ENCODE measurements at places on chromosomes 2 and 18. TPM values are rescaled to one million over a fixed set of nuclear protein-coding genes. Genes with fewer than 3 reads are reported as not detected.

DNA sequence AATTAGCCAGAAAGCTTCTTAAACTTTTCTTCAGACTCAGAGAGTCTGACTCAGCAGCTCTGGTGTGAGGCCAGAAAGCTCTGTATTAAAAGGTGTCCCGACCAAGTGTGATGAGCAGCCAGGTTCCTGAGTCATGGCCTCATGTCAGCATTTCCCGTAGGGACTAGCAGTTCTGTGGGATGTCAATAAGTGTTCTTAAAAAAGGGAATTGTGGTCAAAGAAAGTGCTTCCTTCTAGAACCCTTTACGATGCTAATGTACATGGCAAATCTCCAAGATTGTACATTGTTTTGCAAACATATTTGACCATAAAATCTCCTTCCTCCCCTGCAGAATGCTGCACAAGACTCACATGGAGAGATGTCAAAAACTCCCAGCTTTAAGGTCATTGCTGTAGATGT lies 80.1 kb downstream of the PLA2R1 start:
- peaks cover 19% of the 10 kb centered on the region for H3K27me3 ChIP-seq
- H3K4me1 ChIP-seq: no peaks in the 10 kb centered on the region
- H3K4me3 ChIP-seq: no peak overlapping the region
- no peak for DNase-seq
- H3K27ac ChIP-seq: no peak overlapping the region

Gene C1D
- 34.1 TPM for total RNA-seq

DNA sequence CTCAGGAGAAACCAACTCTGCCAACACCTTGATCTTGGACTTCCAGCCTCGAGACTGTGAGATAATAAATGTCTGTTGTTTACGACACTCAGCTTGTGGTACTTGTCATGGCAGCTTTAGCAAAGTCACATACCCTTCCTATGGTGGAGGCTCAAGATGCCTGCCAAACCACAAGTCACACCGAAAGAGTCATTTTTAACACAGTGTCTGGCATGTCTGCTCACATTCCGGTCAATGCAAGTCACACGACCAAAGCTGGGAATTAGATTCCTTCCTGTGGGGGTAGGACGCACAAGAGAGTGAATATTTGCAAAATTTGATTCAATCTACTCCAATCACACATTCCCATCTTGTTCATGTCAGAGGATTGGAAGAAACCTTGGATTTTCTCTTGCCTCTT lies 24.6 kb downstream of the KCNE4 start:
- no peak overlapping the region for H3K27ac ChIP-seq
- H3K4me3 ChIP-seq: no peak overlapping the region
- peaks cover 11% of the 10 kb centered on the region for H3K27me3 ChIP-seq

GRCh38 chr2:106561803-106562202 lies 74.6 kb downstream of the CD8B2 start:
- H3K4me1 ChIP-seq: peaks cover 25% of the 10 kb centered on the region
- peaks cover 2% of the 10 kb centered on the region for H3K36me3 ChIP-seq
- DNase-seq: no peak

DNA sequence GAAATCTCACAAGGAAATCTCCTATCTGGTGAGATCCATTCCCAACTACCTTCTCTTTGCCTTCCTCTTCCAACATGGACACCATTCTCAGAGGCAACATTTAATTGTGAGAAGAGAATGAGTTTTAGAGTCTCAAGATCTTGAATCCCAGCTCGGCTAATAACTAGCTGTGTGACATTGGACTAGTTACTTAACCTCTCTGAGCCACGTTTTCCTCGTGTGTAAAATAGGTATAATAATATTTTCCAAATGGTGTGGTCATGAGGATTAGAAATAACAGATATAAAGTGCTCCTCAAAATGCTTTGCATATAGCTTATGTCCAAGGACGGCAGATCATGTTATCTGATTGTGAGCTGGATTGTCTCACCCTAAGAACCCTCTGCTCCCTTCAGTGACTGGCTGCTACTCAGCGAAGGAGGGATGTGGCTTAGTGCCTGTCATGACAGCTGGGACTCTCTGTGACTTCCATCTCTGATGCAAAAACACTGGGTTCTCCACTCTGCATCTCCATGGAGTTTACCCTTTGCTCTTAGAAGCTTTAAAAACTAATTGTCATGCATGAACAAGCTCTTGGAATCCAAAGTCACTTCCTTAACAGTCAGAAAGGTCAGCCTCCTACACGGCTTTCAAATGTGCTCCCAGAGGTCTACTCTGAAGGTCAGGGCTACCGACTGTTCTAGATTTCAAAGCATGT lies 38.4 kb upstream of the MRPL19 start:
- H3K4me1 ChIP-seq: peaks cover 3% of the 10 kb centered on the region
- H3K36me3 ChIP-seq: no peaks in the 10 kb centered on the region
- H3K4me3 ChIP-seq: no peak overlapping the region
- no peak overlapping the region for H3K27ac ChIP-seq

Data from activated naive CD8-positive, alpha-beta T cell treated with anti-CD3 and anti-CD28 coated beads for 36 hours (primary cell).